ENCODE measurements at places on chromosomes 16 and 17.
A peak's percentile ranks its signal among the peaks of the same experiment; 100 is the strongest.

DNA sequence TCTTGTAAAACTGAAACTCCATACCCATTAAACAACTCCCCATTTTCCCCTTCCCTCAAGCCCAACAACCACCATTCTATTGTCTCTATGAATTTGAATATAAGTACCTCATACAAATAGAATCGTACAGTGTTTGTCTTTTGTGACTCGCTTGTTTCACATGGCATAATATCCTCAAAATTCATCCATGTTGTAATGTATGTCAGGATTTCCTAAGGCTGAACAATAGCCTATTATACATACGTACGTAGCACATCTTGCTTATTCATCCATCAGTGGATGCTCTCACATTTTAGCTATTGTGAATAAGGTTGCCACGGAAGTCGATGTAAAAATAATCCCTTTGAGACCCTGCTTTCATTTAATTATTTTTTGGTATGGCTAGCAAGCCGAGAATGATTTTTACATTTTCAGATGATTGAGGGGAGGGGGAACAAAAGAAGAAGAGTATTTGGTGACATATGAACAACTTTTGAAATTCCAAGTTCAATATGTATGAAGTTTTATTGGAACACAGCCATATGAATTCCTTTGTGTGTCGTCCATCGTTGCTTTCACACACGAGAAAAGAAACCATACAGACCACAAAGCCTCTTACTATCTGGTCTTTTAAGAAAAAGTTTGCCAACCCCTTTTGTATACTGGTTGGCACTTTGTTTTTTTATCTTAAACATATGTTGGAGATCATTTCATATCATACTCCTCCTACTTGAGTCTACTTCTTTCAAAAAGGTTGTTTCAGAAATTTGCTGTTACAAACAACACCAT is 371.2 kb downstream of the NPIPA8 start:
- peak; percentile 7 for DNase-seq

- DNase-seq: peak; percentile 76
Observed at GRCh38 chr17:28982131-28982793, 23.6 kb downstream of the SEZ6 start.

DNA sequence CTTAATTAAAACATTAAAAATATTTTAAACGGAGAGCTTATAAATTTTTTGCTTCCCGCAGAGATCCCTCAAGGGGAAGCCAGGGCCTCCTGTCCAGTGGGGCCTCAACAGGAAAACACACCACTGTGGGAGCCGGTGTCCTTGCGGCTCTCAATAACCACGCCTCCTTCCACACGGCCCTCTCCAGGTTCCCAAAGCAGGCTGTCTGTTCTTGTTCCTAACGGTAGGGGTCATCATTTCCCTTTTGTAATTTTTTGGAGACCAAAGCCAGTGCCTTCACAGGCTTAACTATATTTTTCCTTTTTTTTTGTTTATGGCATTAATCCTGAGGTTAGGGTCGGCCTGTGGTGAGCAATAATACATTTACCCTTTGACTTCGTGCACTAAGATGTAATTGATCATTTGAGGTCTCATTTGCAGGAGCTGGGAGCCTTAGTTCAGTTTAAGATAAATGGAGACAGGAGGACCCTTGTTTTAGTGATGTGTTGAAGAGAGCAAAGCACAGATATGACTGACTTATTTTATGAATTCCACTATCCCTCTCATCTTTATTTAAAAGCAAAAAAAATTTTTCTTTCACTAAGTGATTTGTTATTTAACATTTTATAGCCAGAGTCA is 77.5 kb upstream of the N4BP1 start:
- peak; percentile 73 for DNase-seq

DNA sequence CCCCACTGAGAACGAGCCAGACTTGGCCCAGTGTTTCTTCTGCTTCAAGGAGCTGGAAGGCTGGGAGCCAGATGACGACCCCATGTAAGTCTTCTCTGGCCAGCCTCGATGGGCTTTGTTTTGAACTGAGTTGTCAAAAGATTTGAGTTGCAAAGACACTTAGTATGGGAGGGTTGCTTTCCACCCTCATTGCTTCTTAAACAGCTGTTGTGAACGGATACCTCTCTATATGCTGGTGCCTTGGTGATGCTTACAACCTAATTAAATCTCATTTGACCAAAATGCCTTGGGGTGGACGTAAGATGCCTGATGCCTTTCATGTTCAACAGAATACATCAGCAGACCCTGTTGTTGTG is 631 bp downstream of the BIRC5 start:
- no peak for DNase-seq

DNA sequence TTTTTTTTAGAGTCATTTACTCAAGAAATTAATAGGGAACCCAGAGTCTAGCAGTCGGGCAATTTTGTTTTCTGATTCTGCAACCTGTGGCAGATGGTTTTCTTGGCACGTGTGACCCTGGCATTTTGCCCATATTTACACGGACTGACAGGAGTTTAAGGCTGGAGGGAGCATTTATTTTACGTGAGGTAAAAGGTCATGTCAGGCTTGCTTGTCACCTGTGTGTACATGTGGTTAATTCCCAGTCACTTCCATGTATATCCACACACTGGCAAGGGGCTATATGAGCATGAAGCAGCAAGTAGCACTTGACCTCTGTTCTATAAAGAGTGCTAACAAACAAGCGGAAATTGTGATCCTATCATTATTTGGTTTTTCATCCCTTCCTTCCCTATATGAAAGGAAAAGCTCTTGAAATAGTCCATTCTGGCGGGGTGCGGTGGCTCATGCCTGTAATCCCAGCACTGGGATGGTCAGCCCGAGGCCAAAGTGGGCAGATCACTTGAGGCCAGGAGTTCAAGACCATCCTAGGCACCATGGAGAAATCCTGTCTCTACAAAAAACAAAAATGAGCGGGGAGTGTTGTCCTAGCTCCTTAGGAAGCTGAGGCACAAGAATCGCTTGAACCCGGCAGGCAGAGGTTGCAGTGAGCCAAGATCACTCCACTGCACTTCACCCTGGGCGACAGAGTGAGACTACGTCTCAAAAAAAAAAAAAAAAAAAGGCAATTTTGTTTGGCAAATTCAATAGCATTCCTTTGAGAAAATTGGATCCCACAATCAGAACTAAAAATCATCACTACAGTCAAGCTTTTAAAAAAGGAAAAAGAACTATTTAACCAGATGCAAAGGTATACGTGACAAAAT is 2.1 kb downstream of the SPAG9 start:
- peak; percentile 33 for DNase-seq

DNA sequence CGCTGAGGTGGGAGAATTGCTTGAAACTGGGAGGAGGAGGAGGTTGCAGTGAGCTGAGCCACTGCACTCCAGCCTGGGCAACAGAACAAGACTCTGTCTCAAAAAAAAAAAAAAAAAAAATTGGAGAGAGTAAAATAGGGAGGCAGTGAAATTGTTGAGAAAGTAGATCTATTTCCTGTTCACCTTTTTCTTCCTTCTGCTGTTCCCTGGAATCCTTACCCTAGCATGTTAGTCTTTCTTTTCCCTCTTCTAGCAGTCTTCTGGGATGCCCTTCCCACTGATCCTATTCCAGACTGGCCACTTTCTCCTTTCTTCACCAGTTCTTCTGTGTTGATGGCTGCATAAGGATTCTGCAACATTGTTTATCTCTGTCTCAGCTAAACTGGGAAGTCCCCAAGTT is 3.1 kb downstream of the NME2 start:
- DNase-seq: no peak

DNA sequence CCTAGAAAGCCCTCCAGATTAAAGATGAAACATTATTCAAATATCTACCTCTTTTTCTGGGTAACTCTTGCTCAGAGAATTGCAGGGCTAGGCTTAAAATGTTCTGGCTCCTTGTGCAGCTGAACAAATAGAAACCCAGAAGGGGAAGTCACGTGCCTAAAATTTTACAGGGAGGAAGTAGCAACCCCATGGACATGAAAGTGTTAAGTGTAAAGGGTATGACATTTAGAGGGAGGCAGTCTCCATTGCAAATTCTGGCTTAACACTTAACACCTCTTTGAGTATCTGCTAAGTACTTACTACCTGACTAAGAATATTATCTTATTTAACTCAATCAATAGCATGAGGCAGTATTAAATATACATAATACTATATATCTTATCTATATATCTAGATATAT is 376.1 kb upstream of the ERCC4 start:
- no peak for DNase-seq

- DNase-seq: no peak
Observed at GRCh38 chr16:73737637-73738036, 559.0 kb upstream of the PSMD7 start.

- no peak for DNase-seq
Observed at GRCh38 chr17:64575431-64575830, 68.7 kb downstream of the CEP95 start.

GRCh38 chr17:34305606-34306005 is 13.6 kb upstream of the CCL8 start:
- DNase-seq: no peak

- no peak for DNase-seq
Observed at GRCh38 chr17:33267271-33267790, 25.8 kb downstream of the ASIC2 start.

DNA sequence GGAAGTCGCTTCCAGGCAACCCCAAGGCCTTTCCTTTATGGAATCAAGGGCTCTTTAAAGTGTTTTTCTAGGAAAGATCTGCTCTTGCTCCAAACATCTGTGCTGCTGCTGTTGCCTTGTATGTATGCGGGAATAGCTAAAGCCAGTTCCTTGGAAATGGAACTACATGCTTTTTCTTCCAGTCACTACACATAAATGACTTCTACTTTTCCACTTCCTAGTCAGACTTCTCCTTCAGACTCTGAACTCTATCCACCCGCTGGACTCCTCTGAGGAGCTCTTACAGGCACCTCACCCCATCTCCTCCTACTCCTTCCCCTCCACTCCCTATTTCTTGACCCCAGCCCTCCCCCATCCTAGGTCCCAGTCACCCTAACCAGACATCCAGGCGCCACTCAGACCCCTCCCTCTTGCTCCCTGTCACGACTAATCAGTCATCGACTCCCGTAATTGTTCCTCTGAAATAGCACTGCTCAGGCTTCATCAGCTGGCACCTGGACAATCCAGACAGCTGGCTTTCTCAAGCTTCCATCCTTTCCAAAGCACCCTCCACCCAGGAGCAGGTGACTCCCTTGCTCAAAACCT is 15.0 kb upstream of the PEMT start:
- peak; percentile 37 for DNase-seq

DNA sequence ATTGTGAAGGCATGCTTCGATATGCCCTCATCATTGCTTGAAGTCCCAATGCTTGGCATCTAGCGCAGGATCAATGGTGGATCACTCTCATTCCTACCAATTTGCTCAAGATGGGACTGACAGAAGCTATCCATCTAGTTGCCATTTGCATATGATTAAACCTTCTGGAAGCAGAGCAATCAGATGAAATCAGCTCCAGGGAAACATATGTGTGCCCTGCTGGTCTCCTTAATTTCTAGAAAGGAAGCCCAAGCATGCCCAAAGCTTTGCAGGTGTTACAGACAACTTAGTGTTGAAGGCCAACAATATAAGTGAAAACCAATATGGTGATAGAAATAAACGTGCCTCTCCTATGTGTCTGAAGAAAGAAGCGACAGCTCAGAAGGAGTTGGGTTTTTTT is 350.0 kb upstream of the ERCC4 start:
- no peak for DNase-seq

DNA sequence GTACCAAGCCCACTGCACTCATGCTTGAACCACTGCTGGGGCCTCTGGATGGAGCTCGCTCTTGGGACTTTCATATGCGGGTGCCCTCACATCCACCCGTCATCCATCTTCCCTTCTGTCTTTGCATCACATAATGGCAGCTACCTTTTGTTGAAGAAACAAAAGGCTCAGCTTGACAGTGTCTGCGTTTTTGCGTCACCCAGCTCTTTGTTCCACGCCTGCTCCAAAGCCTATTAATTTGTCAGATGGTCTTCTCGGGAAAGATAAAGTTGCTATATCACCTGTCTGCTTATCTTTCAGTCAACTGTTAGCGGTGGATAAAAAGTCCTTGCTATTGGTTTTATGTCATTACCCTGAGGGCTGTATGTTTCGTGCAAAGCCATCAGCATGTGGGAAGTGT is 18.1 kb upstream of the BCO1 start:
- DNase-seq: no peak

GRCh38 chr17:59465949-59466307 is 99.5 kb upstream of the DHX40 start:
- DNase-seq: no peak

GRCh38 chr16:28524681-28525171 is 14.0 kb downstream of the NUPR1 start:
- no peak for DNase-seq

DNA sequence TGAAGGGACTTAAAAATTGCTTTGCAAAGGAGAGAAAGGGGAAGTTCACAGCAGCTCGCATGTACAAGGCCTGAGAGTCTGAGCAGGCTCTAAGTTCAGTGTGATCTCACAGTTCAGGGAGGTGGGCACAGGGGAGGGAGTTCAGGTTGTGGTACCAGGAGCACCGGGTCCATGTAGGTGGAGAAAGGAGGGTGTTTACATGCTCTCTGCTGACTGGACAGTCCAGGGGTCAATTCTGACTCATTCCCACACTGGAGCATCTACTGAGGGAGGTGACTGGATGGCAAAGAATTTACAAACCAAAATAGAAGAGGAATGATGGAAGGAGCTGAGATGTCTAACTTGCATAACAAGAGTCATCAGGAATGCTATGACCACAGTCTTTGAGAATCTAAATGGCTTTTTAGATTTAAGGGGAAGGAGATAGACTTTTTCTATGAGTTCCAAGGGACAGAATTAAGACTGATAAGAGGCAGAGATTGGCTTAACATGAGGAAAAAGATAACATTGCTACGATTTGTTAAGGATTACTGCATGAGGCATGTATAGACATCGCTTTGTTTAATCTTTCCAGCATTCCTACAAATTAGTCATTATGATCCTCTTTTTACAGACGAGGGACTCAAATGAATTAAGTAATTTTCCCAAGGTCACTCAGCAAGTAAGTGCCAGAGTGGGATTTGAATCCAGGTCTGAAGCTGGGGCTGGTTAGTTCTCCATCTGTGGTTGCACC is 29.9 kb downstream of the MIS12 start:
- no peak for DNase-seq

GRCh38 chr17:51830451-51830850 is 328.1 kb downstream of the CA10 start:
- DNase-seq: no peak

- DNase-seq: peak; percentile 73
Observed at GRCh38 chr17:74368341-74369081, 1.2 kb downstream of the GPR142 start.

- peak; percentile 81 for DNase-seq
Observed at GRCh38 chr16:57084257-57084770, 8.1 kb upstream of the CPNE2 start.

GRCh38 chr16:1327619-1327947 is 5.9 kb upstream of the BAIAP3 start:
- no peak for DNase-seq

DNA sequence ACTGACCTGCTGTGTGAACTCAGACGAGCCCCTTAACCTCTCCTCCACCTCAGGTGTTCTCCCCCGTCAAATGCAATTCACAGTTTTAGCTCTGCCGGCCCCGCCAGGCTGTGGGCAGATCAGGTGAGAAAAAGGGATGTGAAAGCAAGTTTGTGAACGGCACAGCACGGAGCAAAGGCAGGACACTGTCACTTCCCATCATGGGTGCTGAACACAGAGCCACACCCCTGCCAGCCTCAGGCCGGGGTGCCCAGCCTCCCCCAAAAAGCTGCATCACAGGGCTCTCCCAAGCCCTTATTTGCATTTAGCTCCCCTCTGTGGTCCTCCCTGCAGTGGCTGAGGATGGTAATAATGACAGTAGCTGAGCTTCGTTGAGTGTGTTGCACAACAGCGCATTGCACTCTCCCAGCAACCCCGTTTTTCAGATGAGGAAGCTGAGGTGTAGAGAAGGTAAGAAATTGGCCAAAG is 88.8 kb upstream of the TNRC6C start:
- DNase-seq: no peak

GRCh38 chr16:25107466-25107792 is 4.1 kb upstream of the LCMT1 start:
- DNase-seq: no peak
